ENCODE measurements at places on chromosomes 2 and 18.

DNA sequence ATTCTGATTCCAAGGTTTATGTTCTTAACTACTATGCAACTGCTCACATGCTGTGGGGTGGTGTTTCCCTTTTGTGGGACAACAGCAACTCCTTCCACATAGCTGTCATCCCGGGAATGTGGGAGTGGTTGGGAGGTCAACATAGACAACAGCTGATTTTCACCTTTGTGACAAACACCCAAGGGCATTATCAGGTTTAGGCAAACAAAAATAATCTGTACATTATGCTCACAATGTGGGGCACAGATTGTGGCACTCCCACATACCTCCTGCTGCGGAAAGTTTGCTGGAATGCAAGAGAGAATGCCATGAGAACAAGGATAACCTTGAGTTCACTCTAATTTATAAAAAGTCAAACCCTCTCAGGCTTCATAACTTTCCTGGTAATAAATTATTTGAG is 582.6 kb downstream of the CNTNAP5 start:
- no peaks in the 10 kb centered on the region for H3K4me1 ChIP-seq
- no peak overlapping the region for H3K27ac ChIP-seq
- no peak for DNase-seq
- no peaks in the 10 kb centered on the region for H3K36me3 ChIP-seq

DNA sequence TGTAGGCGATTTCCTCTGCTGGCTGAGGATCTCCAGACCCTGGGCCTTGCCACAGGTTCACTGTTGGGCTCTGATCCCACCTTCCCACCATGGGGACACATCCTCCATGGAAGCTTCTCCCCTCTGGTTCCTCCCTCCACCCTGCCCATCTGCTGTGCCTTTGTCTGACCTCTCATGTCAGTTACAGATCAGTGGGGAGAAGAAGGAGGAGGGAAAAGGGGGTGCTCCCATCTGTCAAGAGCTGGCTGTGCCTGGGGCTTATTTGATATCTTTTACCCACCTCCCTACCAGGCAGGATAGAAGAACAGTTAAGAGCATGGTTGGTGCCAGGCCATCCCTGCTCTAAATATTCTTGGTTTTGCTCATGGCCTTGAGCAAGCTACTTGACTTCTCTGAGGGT is 12.3 kb upstream of the DNAJB2 start:
- H3K4me3 ChIP-seq = no peak overlapping the region
- no peaks in the 10 kb centered on the region for H3K4me1 ChIP-seq
- H3K36me3 ChIP-seq = no peaks in the 10 kb centered on the region
- H3K27ac ChIP-seq = no peak overlapping the region
- no peak for DNase-seq

DNA sequence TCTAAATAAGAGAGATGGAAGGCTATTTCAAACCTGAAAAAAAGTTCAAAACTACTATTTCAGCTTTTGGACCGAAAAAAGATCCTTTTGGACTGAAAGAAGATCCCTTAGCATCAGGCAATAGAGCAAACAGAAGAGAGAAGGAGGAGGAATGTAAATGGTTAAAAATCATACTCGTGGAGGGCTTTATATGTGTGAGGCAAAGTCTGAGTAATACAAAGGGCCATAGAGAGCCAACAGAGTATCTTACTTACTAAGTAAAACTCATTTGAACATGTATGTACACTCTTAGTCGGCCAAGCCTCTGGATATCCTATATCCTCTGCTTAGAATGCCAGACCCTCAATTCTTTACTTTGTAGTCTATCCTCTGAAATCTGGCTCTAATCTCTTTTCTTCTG is 55.7 kb downstream of the ITSN2 start:
- no peak for DNase-seq
- H3K27me3 ChIP-seq = no peaks in the 10 kb centered on the region
- peak overlapping the region; percentile 62 for H3K27ac ChIP-seq
- no peak overlapping the region for H3K4me3 ChIP-seq

- H3K27ac ChIP-seq = no peak overlapping the region
- H3K4me1 ChIP-seq = no peaks in the 10 kb centered on the region
- no peaks in the 10 kb centered on the region for H3K27me3 ChIP-seq
- DNase-seq = no peak
Measured at GRCh38 chr2:3929374-3929773, 226.0 kb downstream of the DCDC2C start.

GRCh38 chr2:151111599-151112278 is 149.9 kb downstream of the RBM43 start:
- H3K27me3 ChIP-seq = no peaks in the 10 kb centered on the region
- no peaks in the 10 kb centered on the region for H3K36me3 ChIP-seq
- H3K4me3 ChIP-seq = no peak overlapping the region
- no peaks in the 10 kb centered on the region for H3K4me1 ChIP-seq
- no peak for DNase-seq
- no peak overlapping the region for H3K27ac ChIP-seq

DNA sequence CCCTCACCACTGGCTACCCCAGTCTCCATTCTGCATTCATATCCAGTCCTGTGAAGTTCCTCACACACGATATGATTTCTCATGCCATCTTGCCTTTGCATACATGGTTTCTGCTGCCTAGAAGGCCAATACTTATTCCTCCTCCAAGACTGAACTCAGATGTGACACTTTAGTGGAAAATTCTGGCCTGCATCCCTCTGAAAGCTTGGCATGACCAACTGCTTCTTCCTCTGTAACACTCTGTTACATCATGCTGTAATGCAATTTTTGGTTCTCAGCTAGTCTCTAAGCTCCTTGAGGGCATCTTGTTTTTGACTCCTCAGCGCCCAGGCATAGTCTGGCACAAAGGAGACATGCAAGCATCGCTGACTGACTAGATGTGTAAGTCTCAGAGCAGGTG is 12.6 kb downstream of the FAM161A start:
- no peaks in the 10 kb centered on the region for H3K4me1 ChIP-seq
- no peak for DNase-seq
- peaks cover 14% of the 10 kb centered on the region for H3K36me3 ChIP-seq
- H3K27me3 ChIP-seq = no peaks in the 10 kb centered on the region
- no peak overlapping the region for H3K4me3 ChIP-seq
- H3K27ac ChIP-seq = no peak overlapping the region

- H3K27me3 ChIP-seq = no peaks in the 10 kb centered on the region
- no peak for DNase-seq
- no peak overlapping the region for H3K27ac ChIP-seq
- no peaks in the 10 kb centered on the region for H3K4me1 ChIP-seq
- H3K4me3 ChIP-seq = no peak overlapping the region
Measured at GRCh38 chr2:57160976-57161375, 885.6 kb upstream of the VRK2 start.

DNA sequence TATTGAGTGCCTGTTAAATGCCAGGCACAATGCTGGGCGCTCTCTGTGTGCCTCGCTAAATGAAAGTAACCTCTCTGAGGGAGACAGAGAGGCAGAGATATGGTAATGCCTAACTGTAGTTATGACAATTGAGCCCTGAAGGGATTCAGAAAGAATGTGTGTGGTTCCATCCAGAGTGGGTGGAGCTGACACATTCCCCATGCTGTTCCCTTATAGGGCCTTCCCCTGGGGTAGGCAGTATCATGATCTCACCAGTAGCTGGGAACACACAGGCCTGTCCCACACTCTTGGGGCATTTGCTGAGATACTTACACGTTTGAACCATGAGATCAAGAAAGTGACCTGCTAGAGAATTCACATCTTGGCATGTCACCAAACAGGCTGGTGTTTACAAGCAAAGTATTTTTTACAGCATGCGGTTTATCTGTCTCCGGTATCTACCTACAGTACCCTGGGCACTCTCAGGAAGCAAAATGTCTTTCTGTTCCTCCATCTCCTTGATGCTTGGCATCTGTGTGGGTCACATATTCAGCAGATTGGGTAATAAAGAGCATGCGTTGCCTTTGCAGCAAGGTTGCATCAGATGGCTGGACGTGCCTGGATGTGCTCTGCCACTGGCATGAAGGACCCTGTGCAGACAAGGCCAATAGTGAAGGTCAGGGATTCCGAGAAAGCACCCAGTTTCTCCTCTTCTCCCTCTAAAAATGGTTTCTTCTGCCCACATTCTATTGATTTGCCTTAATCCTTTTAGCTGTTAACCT is 9.4 kb downstream of the CTIF start:
- no peaks in the 10 kb centered on the region for H3K36me3 ChIP-seq
- H3K27ac ChIP-seq = peak overlapping the region; percentile 75
- no peak overlapping the region for H3K4me3 ChIP-seq
- H3K4me1 ChIP-seq = peaks cover 39% of the 10 kb centered on the region
- no peak for DNase-seq

DNA sequence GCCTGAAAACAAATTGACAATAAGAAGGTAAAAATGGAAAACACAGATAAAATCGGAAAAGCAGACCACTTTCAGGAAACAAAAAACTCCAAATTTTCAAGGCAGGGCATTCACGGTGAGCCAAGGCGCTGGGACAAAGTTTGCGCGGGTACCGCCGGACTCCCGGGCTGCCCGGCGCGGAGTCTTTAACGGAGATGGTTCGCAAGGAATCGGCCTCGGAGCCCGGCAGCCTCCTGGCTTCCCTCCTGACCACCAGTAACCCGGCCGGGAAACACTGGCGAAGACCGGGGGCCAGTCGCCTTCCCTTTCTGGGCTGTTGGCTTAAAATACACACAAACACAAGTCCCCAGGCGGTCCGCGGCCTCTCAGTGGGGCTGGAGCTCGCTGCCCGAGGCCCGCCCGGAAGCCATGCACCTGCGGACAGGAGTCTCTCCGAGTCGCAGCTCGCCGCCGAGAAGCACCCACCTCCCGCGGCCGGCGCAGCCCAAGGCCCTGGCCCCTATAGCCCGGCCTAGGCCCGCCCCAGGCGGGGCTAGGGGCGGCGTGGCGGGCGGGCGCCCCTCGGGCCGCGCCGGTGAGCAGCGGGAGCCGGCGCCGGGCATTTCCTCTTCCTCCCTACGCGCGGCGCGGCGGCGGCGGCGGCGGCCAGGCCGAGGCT is 622 bp upstream of the KCMF1 start:
- H3K27me3 ChIP-seq = no peaks in the 10 kb centered on the region
- peak overlapping the region; percentile 100 for H3K27ac ChIP-seq
- peak; percentile 8 for DNase-seq
- H3K4me3 ChIP-seq = peak overlapping the region; percentile 94
- peaks cover 18% of the 10 kb centered on the region for H3K36me3 ChIP-seq
- peaks cover 33% of the 10 kb centered on the region for H3K4me1 ChIP-seq

GRCh38 chr2:74740395-74740740 is 86.3 kb downstream of the SEMA4F start:
- H3K27ac ChIP-seq = peak overlapping the region; percentile 5
- H3K4me3 ChIP-seq = no peak overlapping the region
- DNase-seq = no peak
- no peaks in the 10 kb centered on the region for H3K27me3 ChIP-seq

DNA sequence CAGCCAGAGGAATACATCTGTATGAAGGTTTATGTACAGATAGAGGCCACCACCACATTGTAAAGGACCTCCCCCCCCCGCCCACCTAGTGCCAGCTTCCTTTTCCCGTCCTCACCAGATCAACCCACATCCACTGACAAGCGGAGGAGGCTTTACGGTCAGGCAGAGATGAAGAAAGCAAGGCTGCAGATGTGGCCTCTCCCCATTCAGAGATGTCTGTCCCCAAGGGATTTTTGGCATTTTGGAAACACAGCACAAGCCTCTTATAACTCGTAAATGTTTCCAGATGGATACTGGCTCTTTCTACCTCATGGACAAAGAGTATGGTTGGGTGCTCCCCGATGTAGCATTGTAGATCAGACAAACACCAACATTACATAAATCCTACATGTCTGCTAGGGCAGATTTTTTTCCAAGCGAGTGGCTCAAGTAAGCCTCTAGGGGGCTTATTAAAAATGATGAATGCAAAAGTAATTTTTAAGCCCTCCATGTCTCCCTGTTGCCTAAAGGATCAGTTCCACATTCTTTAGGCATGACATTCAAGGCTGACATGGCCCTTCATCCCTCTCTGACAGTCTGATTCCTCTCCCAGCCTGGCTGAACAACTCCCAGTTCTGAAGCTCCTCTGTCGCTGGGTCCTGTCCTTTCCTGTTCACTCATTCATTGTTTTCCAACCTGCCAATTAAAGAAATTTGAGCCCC is 11.7 kb downstream of the VIT start:
- no peaks in the 10 kb centered on the region for H3K36me3 ChIP-seq
- H3K27me3 ChIP-seq = no peaks in the 10 kb centered on the region
- peak overlapping the region; percentile 75 for H3K27ac ChIP-seq
- no peak for DNase-seq
- peaks cover 26% of the 10 kb centered on the region for H3K4me1 ChIP-seq

- H3K36me3 ChIP-seq = no peaks in the 10 kb centered on the region
- DNase-seq = no peak
- H3K4me3 ChIP-seq = no peak overlapping the region
- H3K27me3 ChIP-seq = no peaks in the 10 kb centered on the region
- H3K4me1 ChIP-seq = peaks cover 28% of the 10 kb centered on the region
Measured at GRCh38 chr18:23143016-23143814, 7.9 kb downstream of the CABLES1 start.

- no peaks in the 10 kb centered on the region for H3K4me1 ChIP-seq
- H3K36me3 ChIP-seq = no peaks in the 10 kb centered on the region
- DNase-seq = peak; percentile 1
- no peak overlapping the region for H3K4me3 ChIP-seq
- H3K27ac ChIP-seq = no peak overlapping the region
Measured at GRCh38 chr2:75311993-75312392, 112.7 kb upstream of the TACR1 start.

DNA sequence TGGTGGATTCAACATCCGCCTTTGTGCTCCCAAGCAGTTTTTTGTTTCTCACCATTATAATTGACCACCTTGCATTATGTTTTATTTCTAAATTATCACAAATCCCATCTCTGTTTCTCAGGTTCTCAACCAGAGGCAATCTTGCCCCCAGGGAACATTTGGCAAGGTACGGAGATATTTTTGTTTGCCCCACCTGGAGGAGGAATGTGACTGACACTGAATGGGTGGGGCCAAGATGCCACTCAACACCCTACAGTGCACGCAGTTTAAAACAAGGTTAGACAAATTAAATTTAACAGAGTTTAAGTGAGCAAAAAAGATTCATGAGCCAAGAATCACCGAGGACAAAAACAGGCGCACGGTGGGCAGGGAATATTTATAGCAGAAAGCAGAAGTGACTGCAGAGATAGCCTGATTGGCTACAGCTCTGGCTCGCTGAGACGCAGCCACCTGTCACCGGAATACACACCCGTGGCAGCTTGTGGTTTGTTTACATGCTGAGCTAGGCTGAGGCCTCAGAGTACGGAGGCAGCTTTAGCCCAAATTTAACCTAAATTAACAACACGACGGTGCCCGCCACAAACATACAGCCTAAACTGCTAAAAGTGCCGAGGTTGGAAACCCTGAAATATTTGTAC is 150.0 kb upstream of the ALKAL2 start:
- peak overlapping the region; percentile 7 for H3K27ac ChIP-seq
- peak; percentile 22 for DNase-seq
- no peaks in the 10 kb centered on the region for H3K4me1 ChIP-seq
- peaks cover 40% of the 10 kb centered on the region for H3K27me3 ChIP-seq

GRCh38 chr2:156456616-156457015 is 20.4 kb downstream of the GPD2 start:
- no peak overlapping the region for H3K27ac ChIP-seq
- H3K36me3 ChIP-seq = no peaks in the 10 kb centered on the region
- H3K4me3 ChIP-seq = no peak overlapping the region
- DNase-seq = no peak
- H3K27me3 ChIP-seq = no peaks in the 10 kb centered on the region
- H3K4me1 ChIP-seq = peaks cover 68% of the 10 kb centered on the region

- no peak overlapping the region for H3K4me3 ChIP-seq
- peaks cover 9% of the 10 kb centered on the region for H3K4me1 ChIP-seq
- H3K36me3 ChIP-seq = no peaks in the 10 kb centered on the region
- H3K27me3 ChIP-seq = no peaks in the 10 kb centered on the region
- no peak overlapping the region for H3K27ac ChIP-seq
Measured at GRCh38 chr2:8317418-8317817, 364.4 kb upstream of the ID2 start.
